NCI-H510A treated with DMSO at 0.1 percent for 48 hours (cell line): ENCODE measurements at places on chromosomes 2 and 18.

- DNase-seq: no peak
Measured at GRCh38 chr2:114534116-114535084, 92.0 kb downstream of the DPP10 start.

GRCh38 chr2:159600752-159601151 is 15.6 kb downstream of the BAZ2B start:
- no peak for DNase-seq

DNA sequence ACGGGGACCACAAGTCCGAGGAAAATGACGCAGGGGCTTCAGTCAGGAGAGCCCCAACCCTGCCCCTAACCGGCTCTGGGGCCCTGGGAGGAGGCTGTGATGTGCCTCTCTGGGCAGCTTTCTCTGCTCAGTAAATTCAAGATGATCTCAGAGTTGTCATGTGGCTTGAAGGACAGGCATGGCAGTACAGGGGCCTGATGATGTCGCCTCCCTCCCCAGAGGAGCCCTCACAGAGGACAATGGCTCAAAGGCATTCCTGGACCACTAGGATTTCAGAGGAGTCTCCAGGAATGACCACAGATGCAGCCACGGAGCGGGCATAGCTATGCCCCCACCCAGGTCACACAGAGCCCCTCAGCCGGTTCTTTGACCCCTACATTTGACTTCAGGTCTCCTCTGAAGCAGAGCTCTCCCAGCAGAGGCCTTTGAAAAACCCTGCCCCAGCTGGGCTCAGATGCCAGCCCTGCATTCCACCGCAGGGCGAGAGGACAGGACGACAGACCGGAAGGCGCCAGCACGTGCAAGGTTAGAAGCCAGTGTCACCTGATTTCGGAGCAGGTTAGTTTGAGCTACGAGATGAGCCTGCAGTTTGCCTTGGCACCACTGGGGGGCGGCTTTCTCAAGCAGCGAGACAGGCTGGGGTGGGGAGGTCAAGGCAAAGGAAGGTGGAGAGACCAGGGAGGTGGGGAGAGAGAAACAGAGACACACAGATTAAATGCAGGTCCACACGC is 39.2 kb downstream of the BIN1 start:
- DNase-seq: no peak

DNA sequence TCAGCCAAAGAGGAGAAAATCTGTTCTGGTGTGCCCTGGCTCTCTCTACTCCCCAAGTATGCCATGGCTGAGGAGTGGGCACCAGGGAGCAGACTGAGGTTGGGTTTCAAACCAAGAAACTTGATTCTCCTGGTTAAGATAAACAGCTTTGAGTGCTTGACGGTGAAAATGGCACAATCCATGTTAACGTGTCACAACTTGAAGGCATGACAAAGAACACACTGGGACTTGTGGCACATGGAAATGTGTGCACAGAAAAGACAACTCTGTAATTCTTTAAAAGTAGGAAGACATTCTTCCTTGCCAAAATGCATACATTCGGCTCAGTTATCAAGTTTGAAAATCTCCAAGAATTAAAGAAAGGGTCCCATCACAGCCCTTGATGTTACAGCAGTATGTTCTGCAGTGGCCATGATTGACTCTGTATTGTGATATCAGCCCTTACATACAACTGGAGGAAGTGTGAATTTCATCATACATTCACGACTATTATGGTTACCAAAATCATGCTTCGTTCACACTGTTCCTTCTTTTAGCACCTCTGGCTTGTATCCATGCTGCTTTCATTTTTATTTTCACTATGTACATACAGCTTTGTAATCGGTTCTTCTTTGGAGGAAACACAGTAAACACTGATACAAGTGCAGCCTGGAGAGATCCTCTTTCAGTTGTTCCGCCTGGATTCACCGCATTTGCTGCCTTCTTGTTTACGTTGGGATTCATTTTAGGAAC is 15.6 kb upstream of the ACTG2 start:
- DNase-seq: peak; percentile 38

DNA sequence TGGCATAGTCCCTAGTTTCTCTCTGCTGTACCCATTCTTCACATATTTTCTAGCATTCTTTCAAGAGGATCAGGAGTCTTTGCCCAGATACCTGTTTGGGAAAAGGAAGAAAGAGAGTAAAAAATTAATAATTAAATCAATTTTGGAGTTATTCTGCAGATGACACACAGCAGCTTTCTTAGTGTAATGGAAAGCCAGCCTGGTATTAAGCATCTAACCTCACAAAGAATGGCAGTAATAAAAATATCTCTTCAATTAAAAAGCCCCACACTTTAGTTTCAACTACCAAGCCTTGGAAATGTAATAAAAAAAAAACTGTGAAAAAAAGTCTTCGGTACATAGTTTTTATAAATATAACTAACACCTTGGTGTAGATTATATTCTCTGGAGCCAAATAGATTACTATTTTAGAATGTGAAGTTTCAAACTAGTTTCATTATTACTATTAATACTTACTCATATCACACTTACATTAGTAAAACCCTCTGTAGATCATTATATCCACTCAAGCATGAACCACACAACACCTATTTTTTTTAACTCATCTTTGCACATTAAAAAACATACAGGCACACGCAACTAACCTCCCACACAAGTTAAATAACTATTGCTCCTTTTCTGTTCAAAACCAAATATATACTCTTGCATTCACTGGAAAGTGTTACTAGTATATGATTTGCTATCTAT is 90.9 kb downstream of the GPD2 start:
- DNase-seq: no peak

- DNase-seq: no peak
Measured at GRCh38 chr2:31235504-31235902, 1.6 kb downstream of the EHD3 start.

DNA sequence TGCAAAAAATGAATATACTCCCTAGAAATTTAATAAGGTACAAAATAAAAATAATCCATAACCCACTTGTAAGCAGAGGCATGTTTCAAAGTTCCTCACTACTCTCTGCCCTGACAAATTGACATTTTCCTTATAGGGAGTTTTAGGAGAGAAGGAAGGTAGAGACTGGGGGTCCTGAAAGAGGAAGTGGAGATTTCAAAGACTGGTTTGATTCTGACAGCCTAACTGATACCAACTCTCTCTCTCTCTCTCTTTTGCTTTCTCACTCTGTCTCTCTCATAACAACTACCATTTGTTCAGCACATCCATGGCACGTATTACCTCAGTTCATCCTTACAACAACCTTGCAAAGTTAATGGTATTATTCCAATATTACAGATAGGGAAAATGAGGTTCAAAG is 18.6 kb downstream of the FZD7 start:
- no peak for DNase-seq

- peak; percentile 97 for DNase-seq
Measured at GRCh38 chr2:3651691-3652648, 6.0 kb upstream of the ALLC start.

- DNase-seq: peak; percentile 16
Measured at GRCh38 chr2:53018825-53019425, 748.7 kb upstream of the CHAC2 start.
